ENCODE measurements at places on chromosomes 5 and 9. TPM values are rescaled to one million over a fixed set of nuclear protein-coding genes. Genes with fewer than 3 reads are reported as not detected.
A peak's percentile ranks its signal among the peaks of the same experiment; 100 is the strongest.

GRCh38 chr5:91307048-91307447, 76.1 kb downstream of the ARRDC3 start:
- no peak overlapping the region for H3K27ac ChIP-seq
- no peak overlapping the region for H3K4me3 ChIP-seq
- no peaks in the 10 kb centered on the region for H3K36me3 ChIP-seq
- DNase-seq: peak; percentile 40
- peaks cover 21% of the 10 kb centered on the region for H3K4me1 ChIP-seq

Gene PITX1
- not detected for total RNA-seq

Gene GFPT2
- total RNA-seq: 3.9 TPM

DNA sequence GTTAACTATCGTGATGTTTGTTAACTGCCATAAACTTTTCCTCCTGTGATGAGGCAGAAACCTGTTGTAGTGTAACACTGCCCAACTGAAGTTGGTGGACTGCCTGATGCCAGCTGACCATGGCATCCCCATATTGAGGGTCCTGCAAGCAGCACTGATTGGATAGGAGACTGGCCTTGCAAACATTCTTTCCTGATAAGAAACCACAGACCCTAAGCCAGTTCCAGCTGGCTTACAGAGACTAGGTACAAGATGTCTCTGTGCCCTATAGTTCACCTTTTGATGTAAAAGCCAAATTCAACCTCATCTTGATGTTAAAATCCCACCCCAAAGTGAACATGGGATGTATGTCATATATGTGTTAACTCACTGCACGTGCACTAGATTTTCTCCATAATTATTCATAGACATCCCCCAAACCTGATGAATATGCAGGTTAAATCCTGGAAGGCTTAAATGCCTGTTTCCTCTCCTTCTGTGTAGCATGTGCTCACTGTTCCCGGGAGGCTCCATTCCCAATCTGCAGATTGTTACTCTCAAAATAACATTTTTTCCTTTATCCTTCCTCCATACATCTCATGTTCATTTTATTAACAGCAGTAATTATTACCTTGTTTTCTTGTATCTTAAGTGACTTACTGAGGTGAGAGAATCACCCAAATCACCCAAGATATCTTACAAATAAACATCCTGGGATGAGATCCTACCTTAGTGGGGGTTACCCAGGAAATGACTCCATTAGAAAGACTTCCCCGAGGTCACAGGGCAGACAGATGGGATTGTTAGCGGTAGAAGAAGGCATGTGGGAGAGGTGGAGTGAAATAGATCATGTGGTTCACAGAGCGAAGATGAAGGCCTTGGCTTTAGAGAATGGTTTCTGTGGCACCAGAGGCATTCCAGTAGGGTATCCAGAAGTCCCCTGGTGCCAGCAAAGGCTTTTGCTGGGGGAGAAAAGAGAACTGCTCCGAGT, 566.7 kb downstream of the CCDC171 start:
- H3K4me3 ChIP-seq: no peak overlapping the region
- no peak overlapping the region for H3K27ac ChIP-seq
- DNase-seq: no peak
- no peaks in the 10 kb centered on the region for H3K27me3 ChIP-seq
- no peaks in the 10 kb centered on the region for H3K4me1 ChIP-seq

Gene BTNL9
- total RNA-seq: 20.2 TPM

Gene ZCCHC10
- 21.4 TPM for total RNA-seq

Gene HSPB3
- total RNA-seq: not detected

- no peak for DNase-seq
- no peaks in the 10 kb centered on the region for H3K36me3 ChIP-seq
- no peak overlapping the region for H3K4me3 ChIP-seq
- no peaks in the 10 kb centered on the region for H3K4me1 ChIP-seq
Observed at GRCh38 chr5:38249301-38249700, 9.1 kb upstream of the EGFLAM start.

GRCh38 chr5:97042996-97043395, 99.4 kb downstream of the LIX1 start:
- no peaks in the 10 kb centered on the region for H3K27me3 ChIP-seq
- no peaks in the 10 kb centered on the region for H3K36me3 ChIP-seq
- H3K4me3 ChIP-seq: no peak overlapping the region
- no peak overlapping the region for H3K27ac ChIP-seq
- no peaks in the 10 kb centered on the region for H3K4me1 ChIP-seq

DNA sequence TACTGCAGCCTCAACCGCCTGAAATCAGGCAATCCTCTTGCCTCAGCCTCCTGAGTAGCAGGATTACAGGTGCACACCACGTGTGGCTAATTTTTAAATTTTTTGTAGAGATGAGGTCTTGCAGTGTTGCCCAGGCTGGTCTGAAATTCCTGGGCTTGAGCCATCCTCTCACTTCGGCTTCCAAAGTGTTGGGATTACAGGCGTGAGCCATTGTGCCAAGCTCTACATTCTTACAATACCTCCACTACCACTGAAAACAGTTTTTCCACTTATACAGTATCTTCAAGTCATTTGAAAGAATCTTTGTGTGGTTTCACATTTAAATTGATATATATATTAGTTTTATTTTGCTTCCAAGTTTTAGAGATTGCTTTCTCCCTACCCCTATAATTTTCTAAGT, 42.6 kb downstream of the LARP1 start:
- DNase-seq: no peak
- H3K27me3 ChIP-seq: no peaks in the 10 kb centered on the region
- no peak overlapping the region for H3K4me3 ChIP-seq
- peaks cover 12% of the 10 kb centered on the region for H3K36me3 ChIP-seq

Data from body of pancreas (tissue), 4 donors.